ENCODE measurements at places on chromosomes 3 and 15. TPM values are rescaled to one million over a fixed set of nuclear protein-coding genes. Genes with fewer than 3 reads are reported as not detected.

The EPHB3 gene
- total RNA-seq, result 0.16 TPM

The FAM107A gene
- 0.13 TPM for total RNA-seq

The PSTPIP1 gene
- 0.25 TPM for total RNA-seq

The FYTTD1 gene
- total RNA-seq, result 20.9 TPM

The CIDEC gene
- 0.13 TPM for total RNA-seq

The CCDC54 gene
- total RNA-seq, result not detected

The GATM gene
- total RNA-seq, result 2.1 TPM

The DISP2 gene
- 0.38 TPM for total RNA-seq

The ZNF445 gene
- 7.5 TPM for total RNA-seq

The CYP11A1 gene
- 1.6 TPM for total RNA-seq

The LRRN1 gene
- total RNA-seq, result 1.6 TPM

The ERICH6 gene
- total RNA-seq, result not detected

The DNAH12 gene
- total RNA-seq, result not detected

The CHAC1 gene
- total RNA-seq, result 47.9 TPM

The PLIN1 gene
- total RNA-seq, result 0.13 TPM

The BFSP2 gene
- not detected for total RNA-seq

The CYP8B1 gene
- total RNA-seq, result not detected

The ANKRD34C gene
- not detected for total RNA-seq

The ITIH1 gene
- total RNA-seq, result not detected

The PIERCE2 gene
- 1.6 TPM for total RNA-seq

The SPG21 gene
- total RNA-seq, result 106 TPM
